Upper lobe of right lung (tissue), 1 donor: ENCODE measurements at places on chromosomes 16 and 17.
A peak's percentile ranks its signal among the peaks of the same experiment; 100 is the strongest.

DNA sequence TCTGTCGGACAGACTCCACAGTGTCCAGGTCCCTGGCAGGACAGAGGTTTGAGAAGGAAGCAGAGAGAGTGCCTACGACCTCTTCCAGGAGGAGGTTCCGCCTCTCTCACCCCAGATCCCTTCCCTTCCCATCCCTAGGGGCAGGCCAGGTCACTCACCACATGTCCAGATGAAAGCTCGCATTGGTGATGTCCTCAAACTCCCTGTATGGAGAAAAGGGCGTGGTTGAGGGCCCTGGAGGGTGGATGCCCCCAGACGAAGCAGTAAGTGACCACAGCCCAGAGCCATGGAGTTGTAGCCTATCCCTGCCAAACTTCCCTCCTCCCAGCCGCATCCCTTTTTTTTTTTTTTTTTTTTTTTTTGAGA is 3.4 kb downstream of the UNC13D start:
- DNase-seq: no peak

GRCh38 chr16:66207139-66207882 is 159.2 kb upstream of the CDH5 start:
- no peak for DNase-seq

DNA sequence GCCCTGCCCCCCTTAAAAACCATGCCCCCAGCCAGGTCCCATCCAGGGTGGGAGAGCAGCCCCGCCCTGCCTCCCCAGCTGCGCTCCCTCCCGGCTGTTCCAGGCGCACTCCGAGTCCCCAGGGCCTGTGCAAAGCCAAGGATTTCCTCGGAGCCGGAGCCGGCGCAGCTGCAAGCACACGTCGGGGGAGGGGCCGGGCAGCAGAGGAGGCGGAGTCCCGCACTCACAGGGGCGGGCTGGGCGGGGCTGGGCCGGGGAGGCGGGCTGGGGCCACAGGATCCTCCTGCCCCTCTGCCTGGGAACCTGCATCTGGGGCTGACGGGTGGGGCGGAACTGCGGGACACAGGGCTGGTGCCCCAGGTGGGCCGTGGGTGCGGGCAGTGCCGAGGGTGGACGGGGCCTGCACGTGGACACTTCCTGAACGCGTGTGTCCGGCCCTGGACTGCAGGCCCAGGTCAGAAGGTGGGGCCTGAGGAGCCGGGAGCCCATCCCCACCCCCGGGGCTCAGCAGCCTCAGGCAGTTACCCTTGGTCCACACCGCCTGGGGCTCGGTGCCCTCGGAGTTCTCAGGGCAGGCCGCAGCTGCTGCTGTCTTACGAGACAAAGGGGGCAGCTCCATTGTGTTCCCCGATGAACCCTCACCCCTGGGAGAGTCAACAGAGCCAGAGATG is 24.0 kb upstream of the SSTR5 start:
- no peak for DNase-seq

DNA sequence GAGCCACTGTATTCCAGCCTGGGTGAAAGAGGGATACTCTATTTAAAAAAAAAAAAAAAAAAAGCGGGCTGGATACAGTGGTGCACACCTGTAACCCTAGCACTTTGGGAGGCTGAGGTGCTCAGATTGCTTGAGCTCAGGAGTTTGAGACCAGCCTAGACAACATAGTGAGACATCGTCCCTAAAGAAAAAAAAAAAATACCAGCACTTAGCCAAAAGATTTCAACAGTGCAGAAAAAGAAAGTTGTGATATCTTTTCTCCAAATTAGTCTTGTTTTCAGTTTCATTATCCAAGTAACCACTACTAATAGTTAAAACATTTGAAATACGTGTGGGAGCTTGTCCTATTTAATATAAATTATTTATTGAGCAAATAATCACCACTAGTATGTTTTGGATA is 48.7 kb downstream of the TENT4B start:
- no peak for DNase-seq

GRCh38 chr16:2776500-2777139 is 460 bp downstream of the ELOB start:
- DNase-seq: peak; percentile 77

DNA sequence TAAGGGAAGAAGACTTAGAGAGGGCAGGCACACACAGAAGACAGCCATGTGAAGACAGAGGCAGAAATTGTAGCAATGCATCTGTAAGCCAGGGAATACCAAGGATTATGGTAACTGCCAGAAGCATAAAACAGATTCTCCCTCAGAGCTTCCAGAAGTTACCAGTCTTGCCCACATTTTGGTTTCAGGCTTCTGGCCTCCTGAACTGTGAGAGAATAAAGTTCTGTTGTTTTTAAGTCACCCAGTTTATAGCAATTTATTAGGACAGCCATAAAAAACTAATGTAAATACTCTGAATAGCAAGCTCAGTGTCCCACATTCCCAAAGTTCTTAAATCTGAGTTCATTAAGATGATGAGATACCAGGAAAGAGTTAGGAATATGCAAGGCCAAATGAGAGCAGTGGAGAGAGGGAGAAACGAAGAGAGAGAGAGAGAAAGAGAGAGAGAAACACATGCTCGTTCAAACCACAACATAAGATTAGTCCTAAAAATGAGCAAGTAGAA is 123.4 kb downstream of the HS3ST3A1 start:
- no peak for DNase-seq

- DNase-seq: no peak
Observed at GRCh38 chr16:4532238-4532637, 6.3 kb downstream of the CDIP1 start.

DNA sequence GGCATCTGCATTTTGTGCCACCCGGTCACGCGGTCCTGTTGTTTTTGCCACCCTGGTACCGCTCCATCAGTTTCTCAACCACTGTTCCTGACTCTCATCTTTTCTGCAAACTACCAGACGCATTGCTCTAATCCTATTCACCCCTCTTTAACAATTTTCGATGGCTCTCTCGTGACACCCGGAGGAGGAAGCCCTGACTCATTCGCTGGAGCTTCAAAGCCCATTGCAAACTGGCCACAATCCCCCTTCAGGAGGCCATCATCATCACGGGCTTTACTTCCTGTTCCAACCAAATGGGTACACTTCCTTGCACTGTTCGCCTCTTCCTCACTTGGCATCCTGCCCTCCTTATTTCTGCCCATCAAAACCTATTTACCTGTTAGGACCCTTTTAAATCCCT is 155.3 kb downstream of the RGS9 start:
- no peak for DNase-seq

DNA sequence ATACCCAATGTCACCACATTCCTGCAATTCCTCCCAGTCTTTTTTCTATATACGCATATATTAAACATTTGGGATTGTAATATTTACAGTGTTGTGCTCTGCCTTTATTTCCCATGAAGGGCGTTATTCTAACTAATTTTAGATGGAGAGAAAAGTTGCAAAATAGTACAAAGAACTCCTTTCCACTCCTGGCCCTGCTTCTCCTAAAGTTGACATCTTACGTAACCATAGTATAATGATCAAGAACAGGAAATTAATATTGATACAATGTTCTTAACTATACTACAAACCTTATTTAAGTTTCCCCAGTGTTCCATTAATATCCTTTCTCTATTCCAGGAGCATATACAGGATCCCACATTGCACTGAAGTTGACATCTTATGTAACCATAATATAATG is 46.3 kb downstream of the TK2 start:
- DNase-seq: no peak

DNA sequence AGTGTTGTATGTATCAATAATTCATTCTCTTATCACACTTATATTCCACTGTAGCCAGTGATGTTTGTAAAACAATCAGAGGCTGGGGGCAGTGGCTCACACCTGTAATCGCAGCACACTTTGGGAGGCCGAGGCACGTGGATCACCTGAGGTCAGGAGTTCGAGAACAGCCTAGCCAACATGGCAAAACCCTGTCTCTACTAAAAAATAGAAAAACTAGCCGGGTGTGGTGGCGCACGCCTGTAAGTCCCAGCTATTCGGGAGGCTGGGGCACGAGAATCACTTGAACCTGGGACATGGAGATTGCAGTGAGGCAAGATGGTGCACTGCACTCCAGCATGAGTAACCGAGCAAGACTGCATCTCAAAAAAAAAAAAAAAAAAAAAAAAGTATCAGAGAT is 217.0 kb downstream of the CPPED1 start:
- no peak for DNase-seq

DNA sequence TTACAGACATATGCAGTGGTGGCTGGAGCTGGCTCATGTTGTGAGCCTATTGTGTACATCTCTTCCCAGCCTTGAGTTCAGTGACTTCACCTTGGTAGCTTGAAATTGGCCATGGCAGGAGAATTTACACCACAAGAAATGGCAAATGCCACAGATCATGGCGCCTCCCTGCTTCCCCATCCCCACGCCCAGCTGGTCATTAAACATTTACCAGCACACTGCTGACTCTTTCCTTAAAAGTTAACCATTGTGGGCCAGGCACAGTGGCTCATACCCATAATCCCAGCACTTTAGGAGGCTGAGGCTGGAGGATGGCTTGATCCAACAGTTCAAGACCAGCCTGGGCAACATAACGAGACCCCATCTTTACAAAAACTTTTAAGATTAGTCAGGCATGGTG is 22.6 kb upstream of the ITGB4 start:
- DNase-seq: no peak

DNA sequence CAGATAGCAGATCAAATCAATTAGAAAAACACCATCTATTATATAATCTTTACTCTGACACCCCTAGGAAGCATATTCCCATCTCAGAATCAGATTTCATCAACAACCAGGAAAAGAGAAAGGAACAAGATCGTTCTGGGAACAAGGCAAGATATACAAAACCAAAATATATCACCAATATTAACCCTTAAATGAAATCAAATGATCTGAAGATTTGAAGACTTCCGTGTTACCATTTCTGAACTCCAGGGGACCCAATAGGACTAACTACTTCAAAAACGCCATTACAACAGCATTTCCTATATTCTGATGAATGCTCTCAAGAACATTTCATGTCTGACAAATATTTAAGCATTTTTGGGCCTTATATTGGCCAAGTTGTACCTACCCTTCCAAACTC is 624.2 kb upstream of the ZFHX3 start:
- DNase-seq: no peak

DNA sequence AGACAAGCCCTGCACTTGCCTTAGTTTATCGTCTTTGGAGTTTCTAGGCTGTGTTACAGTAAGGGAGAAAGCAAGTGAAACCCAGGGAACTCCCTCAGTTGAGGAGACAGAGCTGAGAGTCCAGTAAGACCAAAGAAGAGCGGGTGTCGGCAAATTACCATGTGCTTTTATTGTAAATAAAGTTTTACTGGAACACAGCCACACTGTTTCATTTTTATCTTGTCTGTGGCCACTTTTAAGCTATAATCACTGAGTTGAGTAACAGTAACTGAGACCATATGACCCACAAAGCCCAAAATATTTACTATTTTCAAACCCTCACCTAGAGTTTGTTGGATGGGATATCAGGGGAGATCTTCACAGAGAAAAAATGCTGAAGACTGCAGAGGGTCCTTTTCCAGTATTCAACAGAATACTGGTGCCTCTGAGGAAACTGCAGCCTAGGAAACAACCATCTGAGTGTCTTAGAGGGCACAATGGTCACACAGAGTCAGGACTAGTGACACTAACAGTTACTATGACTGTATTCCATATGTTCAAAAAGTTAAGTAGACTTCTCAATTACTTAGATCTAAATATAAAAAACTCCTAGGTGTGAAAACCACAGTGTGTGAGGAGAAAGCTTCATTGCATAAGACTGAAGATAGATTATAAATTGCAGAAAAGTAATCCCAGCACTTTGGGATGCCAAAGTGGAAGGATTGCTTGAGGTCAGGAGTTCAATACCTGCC is 351.1 kb upstream of the TBX2 start:
- no peak for DNase-seq

GRCh38 chr16:56382901-56383355 is 42.4 kb downstream of the AMFR start:
- no peak for DNase-seq

GRCh38 chr17:76568811-76569221 is 16.8 kb downstream of the ST6GALNAC2 start:
- DNase-seq: no peak

- DNase-seq: no peak
Observed at GRCh38 chr16:1530883-1531637, 2.4 kb upstream of the TMEM204 start.

DNA sequence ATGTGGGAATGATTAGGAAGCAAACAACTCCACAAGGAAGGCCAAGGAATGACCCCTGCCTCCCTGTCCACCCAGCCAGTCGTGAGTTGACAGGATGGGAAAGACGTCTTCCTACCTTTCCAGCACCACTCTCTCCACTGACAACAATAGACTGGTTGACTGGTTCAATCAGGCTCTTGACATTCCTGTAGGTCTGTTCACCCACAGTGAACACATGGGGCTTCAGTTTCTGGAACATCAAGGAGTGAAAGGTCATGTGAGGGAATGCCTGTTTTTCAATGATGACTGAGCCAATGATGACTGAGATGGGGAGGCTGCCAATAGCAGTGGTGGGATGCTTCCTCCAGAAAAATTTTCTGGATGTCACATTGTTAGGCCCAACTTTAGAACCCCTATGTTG is 9.6 kb downstream of the MYO19 start:
- no peak for DNase-seq

DNA sequence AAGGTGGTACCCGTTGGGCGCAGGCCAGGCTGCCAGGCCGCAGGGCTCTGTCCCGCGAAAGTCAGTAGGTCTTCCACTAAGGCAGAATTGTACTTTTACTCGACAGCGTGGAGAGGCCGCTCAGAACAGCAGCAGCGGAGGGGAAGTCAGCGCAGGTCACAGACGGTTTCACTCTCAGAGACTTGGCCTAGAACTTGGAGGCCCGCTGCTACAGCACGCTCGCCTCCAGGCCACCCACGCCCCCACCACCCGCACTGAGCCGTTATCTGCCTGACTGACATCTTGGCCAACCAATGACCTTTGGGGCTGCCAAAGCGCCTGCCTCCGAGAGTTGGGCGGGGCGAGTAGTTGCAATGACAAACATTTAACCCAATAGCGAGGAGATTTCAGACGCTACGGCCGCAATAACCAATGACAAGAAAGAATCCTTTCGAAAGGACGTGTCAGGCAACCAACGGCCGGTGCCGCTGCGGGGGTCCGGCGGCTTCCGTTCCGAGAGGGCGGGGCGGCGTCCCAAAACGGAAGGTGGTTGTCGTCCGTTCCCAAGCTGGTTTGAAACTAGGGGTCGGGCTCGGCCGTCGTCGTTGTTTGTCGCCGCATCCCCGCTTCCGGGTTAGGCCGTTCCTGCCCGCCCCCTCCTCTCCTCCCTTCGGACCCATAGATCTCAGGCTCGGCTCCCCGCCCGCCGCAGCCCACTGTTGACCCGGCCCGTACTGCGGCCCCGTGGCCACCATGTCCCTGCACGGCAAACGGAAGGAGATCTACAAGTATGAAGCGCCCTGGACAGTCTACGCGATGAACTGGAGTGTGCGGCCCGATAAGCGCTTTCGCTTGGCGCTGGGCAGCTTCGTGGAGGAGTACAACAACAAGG is at the start of gene DCAF7:
TSS of gene DCAF7 (plus strand) at position 532 of the 871 bp plus-strand sequence. CDS start at position 733, 201 bp downstream.
- peak; percentile 99 for DNase-seq
